ENCODE measurements at places on chromosomes 12 and 14.

- no peak for DNase-seq
Observed at GRCh38 chr12:42262271-42262670, 24.2 kb upstream of the YAF2 start.

- no peak for DNase-seq
Observed at GRCh38 chr12:52356762-52357580, 10.3 kb downstream of the KRT85 start.

- DNase-seq: peak; percentile 83
Observed at GRCh38 chr12:100163416-100164152, 20.9 kb upstream of the BLTP3B start.

DNA sequence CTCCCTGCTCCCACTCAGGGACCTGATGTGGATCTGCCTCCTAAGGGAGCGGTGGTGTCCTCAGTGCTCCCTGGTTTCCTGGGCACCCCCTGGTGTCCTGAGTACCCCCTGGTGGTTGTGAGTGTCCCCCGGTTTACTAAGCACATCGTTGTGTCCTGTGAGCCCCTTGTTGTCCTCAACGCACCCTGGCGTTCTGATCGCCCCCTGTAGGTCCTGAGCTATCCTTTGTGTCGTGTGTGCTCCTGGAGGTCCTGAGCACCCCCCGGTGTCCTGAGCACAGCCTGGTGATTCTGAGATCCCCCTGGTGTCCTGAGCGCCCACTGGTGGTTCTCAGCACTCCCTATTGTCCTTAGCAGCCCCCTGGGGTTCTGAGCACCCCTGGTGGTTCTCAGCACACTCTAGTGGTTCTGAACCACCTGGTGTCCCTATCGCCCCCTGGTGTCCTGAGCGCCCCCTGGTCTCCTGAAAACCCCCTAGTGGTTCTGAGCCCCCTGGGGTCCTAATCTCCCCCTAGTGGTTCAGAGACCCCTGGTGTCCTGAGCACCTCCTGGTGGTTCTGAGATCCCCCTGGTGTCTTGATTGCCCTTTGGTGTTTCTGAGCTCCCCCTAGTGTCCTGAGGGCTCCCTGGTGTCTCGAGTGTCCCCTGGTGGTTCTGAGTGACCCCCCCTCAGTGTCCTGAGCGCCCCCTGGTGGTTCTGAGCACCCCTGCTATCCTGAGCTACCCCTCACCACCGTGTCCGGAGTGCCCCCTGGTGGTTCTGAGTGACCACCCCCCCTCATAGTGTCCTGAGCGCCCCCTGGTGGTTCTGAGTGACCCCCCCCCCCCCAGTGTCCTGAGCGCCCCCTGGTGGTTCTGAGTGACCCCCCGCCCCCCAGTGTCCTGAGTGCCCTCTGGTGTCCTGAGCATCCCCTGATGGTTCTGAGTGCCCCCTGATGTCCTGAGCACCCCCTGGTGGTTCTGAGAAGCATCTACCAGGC, 615.1 kb downstream of the TMEM121 start:
- DNase-seq: no peak

DNA sequence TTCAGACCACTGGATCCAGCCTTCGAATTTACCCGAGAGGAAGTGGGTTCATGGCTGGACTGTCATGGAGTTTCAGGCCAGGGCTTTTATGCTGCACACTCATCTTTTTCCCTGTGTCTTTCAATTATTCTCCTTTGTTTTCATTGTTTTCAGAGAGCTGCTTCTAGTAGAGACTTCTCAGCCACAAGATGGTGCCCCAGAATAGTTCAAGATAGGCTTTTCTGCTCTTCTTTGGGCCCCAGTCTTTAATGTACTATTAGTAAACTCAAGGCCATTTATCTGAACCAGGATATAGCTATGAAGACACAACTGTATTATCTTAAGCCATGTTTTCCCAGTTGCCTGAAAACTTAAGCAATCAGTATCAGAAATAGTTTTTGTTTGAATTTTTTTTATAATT, 30.4 kb upstream of the PSMA6 start:
- no peak for DNase-seq

- no peak for DNase-seq
Observed at GRCh38 chr12:114671443-114672411, 12.2 kb downstream of the TBX3 start.

GRCh38 chr12:39852346-39852745, 232.7 kb upstream of the ABCD2 start:
- no peak for DNase-seq

- DNase-seq: no peak
Observed at GRCh38 chr12:127716166-127716565, 550.8 kb upstream of the TMEM132C start.

- DNase-seq: no peak
Observed at GRCh38 chr12:95815632-95816212, 25.2 kb upstream of the NTN4 start.

- DNase-seq: no peak
Observed at GRCh38 chr14:99564256-99564925, 39.6 kb downstream of the CCDC85C start.
